Jurkat, Clone E6-1 (cell line): ENCODE measurements at places on chromosomes 12 and 14.

GRCh38 chr14:55986069-55986468 lies 132.1 kb upstream of the PELI2 start:
- no peak for DNase-seq

GRCh38 chr14:96212140-96212539 lies 7.5 kb downstream of the BDKRB2 start:
- no peak for DNase-seq

DNA sequence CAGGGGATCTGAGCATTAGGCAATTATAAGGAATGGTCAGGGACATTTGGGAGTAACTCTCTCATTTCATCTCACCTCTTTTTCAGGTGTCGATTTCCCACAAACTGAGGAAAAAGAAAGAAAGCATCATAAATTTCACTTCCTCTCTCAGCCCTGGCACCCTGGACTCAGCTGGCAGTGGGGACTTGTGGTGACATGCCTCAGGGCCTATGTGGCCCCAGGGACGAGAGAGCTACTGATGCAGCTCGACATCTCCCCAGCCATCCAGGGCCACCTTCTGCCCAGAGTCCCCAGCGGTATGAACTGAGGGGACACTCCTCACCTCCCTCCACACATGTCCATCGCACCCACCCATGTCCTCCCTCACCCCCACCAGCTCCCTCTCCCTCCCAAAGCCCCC lies 11.7 kb downstream of the TNFRSF1A start:
- DNase-seq = no peak

DNA sequence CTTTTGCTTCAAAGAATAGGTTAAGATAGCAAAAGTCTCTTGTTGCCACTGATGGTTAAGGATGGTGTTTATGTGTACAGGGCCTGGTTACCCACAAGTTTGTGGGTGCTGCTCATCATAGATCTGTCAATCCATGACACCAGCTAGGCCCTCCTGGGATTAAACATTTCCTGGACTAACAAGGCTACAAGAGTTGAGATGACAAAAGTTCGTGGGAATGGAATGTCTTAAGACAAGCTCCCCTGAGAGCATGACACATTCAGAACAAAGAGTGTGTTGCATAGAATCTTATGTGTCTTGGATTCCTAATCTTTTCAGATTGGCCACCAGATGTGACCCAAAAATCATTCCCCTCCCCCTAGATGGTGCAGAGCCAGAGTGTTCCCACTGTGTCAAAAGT lies 592.5 kb upstream of the USP15 start:
- no peak for DNase-seq

- DNase-seq = no peak
Observed at GRCh38 chr12:131589221-131589897, 121.5 kb upstream of the SFSWAP start.

DNA sequence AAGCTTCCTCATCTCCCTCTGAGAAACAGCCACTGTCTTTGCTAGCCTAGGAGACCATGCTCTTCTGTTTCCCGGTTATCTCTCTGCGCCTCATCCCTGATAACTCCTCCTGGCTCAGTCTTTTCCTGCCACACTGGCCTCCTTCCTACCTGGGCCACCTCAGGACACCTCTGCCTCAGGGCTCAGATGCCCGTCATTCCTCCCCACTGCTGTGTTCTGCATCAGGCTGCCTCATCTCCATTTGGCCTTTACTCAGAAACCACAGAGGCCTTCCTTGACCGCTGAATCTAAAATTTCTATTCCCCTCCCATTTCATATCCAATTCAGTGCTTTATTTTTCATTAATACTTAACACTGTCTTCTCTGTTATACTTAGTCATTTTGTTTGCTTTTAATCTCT lies 311.0 kb upstream of the RGS6 start:
- no peak for DNase-seq

- no peak for DNase-seq
Observed at GRCh38 chr12:94623161-94623920, 27.0 kb downstream of the TMCC3 start.

DNA sequence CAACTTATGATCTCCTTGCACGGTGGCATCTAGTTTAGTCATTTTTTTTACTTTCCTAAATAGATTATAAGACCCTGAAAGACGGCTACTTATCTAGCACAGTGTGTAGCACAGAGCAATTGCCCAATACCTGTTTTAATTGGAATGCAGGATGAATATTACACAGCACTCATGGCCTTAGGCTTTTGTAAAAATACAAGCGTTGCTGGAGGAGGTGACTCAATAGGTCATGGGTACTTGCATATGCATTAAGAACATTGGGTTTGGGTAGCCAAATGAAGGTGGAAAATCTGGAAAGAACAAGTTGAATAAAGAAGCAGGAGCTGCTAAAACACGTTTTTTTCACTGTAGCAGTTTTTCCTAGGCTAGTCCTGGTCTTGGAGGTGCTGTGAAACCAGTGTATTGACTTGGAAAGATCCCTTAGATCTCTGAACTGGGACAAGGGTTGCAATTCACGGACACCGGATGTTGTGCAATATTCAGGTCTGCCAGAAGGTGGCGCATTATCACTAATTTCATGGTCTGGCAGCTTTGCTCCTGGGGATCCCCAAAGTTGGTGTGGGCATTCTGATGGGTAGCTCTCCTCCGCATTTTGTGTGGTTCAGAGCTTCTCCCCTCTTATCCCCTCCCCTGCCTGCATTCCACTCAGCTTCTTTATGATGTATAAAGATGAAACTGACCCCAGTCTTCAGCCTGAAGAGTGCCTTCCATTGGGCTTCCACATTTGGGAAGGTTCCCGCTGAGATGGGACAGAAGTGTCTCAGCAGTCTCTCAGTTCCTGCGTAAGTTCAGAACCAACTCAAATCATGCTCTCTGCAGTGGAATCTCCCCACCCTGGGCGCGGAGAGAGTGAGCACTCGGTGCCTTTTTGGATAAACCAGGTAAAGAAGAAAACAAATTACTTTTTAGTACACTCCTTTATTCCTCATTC lies 278.3 kb downstream of the NRXN3 start:
- peak; percentile 42 for DNase-seq

- DNase-seq = no peak
Observed at GRCh38 chr12:117686911-117687377, 281.8 kb downstream of the KSR2 start.

- no peak for DNase-seq
Observed at GRCh38 chr14:66477567-66477966, 8.6 kb upstream of the CCDC196 start.

DNA sequence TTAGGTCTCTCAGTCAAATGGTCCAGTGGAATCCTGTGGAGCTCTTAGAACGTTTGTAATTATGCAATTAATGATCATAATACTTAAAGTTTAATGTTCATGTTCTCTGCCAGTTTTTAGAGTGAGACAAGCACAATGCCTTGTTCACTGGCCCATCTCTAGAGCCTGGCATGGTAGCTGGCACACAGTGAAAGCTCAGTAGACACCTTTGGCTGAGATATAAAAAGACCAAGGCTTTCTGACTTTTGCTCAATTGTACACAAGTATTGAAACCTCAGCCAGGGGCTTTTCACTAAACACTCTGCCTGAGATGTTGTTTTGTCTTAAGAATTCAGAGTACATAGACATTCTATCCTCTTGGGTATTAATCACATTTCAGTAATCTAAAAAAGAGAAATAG lies 241.8 kb upstream of the ATP2B1 start:
- DNase-seq = no peak

- DNase-seq = no peak
Observed at GRCh38 chr12:32612658-32613614, 66.2 kb upstream of the DNM1L start.

GRCh38 chr14:104450811-104451401 lies 128.7 kb upstream of the C14orf180 start:
- no peak for DNase-seq

GRCh38 chr14:67815573-67816225 lies 691 bp downstream of the ZFYVE26 start:
- no peak for DNase-seq

GRCh38 chr14:21965042-21965441 lies 291.4 kb upstream of the OR4E1 start:
- DNase-seq = peak; percentile 88

GRCh38 chr14:84181072-84181471 lies 1348.9 kb upstream of the FLRT2 start:
- DNase-seq = no peak

GRCh38 chr14:84436528-84436927 lies 1093.4 kb upstream of the FLRT2 start:
- no peak for DNase-seq

- DNase-seq = peak; percentile 46
Observed at GRCh38 chr12:110677206-110677911, 11.6 kb downstream of the HVCN1 start.

- DNase-seq = peak; percentile 15
Observed at GRCh38 chr14:64722842-64723447, 18.7 kb downstream of the PLEKHG3 start.

DNA sequence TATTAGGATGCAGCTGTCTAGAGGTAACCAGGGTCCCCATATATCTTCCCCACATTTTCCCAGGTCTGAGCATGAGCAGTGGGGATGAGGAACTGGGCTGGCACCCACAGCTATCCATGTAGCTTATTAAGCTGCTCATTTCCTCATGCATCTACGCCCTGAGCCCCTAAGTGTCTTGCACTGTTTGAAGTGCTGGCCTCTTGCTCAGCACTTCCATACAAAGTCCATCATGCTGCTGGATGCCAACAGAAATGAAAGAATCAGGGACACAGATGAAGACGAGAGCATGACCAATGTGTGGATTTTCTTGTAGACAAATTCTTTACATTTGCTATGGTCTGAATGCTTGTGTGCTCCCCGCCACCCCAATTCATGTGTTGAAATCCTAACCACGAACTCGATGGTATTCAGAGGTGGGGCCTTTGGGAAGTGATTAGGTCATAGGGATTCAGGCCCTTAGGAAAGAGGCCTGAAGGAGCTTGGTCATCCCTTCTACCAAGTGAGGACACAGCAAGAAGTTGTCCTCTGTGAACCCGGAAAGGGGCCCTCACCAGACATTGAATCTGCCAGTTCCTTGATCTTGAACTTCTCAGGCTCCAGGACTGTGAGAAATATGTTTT lies 54.5 kb downstream of the C12orf75 start:
- no peak for DNase-seq

DNA sequence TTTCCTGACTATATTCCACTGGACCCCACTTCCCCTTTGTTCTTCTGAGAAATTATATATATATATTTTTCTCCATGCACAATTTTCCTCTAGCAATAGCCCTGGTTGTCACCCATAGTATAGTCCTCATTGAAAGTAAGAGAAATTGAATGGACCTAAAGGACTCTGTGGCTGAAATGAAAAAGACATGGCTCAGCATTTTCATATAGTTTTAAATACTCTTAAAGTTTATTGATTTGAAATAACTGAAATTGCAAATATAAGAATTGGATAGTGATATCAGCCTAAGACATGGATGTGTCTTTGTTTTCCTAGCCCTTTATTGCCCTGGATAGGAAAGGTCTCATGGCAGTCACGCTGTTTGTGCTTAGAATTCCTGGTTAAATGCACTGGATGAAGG lies 113.8 kb downstream of the ANO6 start:
- DNase-seq = no peak

GRCh38 chr14:103550451-103551337 lies 11.8 kb downstream of the BAG5 start:
- no peak for DNase-seq

GRCh38 chr12:28232211-28232928 lies 42.1 kb downstream of the CCDC91 start:
- no peak for DNase-seq

- DNase-seq = no peak
Observed at GRCh38 chr12:124881123-124881522, 17.5 kb upstream of the SCARB1 start.

- DNase-seq = peak; percentile 87
Observed at GRCh38 chr12:120252071-120252906, 13.2 kb downstream of the PXN start.

- no peak for DNase-seq
Observed at GRCh38 chr12:110880651-110881050, 33.9 kb downstream of the CCDC63 start.

DNA sequence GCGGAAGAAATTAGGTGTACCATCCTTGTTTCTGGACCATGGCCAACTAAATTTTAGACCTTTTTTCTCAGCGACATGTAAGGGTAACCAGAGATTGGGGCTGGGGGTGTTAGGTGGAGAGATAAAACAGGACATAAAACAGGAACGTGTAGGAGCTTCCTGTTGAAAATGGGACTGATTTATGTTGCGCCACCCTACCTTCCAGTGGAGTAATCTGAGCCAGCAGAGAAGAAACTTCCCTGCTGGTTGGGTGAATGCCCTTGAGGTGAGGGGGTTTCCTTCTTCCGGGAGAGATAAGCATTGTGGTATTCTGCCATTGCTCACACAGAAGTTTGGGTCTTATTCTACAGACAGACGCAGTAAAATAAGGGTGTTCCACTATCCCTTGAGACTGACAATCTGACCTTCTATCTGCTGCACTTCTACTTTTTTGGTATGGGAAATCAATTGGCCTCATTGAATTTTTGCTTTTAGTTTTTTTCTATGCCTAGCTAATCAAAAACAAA lies 417.6 kb downstream of the PCNX1 start:
- DNase-seq = peak; percentile 78

GRCh38 chr14:75459099-75459741 lies 31.4 kb downstream of the JDP2 start:
- DNase-seq = peak; percentile 70

GRCh38 chr14:90239139-90239538 lies 17.2 kb upstream of the PSMC1 start:
- DNase-seq = no peak

DNA sequence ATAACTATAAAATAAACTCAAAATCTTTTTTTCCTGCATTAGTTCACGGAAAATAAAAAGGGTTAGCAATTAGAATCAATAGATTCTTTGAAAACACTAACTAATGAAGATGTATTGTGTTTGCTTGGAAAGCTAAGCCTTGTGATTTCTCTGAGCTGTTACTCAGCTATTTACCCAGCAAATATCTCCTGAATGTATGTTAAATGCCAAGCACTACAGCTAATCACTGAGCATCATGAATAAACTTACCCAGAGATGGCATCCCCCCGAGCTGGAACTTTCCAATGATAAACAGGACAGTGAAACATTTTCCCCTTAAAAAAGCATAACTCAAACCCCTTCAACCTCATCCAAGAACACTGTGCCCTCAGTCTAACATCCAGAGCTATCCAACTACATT lies 71.2 kb downstream of the SLC2A13 start:
- no peak for DNase-seq

- DNase-seq = no peak
Observed at GRCh38 chr14:69587389-69587788, 12.7 kb upstream of the CCDC177 start.

GRCh38 chr12:21818627-21819026 lies 44.1 kb upstream of the KCNJ8 start:
- DNase-seq = no peak

DNA sequence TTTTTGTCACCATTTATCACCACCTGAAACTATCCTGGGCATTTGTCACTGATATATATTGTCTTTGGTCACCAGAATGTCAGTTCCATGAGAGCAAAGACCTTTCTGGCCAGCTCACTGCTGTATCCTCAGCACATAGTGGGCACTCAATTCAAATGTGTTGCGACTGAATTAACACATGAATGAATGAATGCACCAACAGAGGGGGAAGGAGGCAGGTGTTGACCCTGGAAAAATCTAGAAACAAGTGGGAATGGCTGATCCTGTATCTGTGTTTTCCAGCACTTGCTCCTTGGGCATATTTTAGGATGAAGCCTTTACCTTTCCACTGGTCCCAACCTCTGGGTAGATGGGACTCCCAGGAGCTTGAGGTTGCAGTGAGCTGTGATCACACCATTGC lies 3.4 kb upstream of the NCOR2 start:
- DNase-seq = no peak
